ENCODE measurements at places on chromosomes 4 and X.

DNA sequence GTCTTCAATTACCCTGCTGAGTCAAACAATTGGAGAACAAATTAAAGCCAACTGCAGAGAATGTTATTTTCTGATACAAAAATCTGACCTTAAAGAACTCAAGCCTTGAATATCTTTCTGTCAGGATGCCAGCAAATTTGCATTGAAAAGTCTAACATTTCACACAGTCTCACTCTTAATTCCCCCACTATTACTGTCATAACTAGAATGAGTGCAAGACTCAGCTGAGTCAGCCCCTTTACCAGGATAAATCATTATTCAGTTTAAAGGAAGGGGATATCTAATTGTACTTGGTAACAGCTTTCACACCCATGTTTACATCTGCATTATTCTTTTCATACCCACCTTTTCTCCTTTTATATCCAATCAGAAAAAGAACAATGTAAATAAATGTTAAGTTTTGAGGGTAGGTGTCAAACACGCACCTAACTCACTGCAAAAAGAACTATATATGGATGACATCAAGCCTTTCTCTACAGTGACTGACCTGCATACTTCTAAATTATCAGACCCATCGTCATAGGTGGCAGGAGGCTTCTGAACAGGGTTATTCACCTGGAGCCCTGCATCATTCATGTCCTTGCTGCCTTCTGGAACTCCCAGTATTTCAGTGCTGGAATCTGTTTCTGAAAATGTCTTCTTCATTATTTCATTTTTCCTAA is 117.4 kb downstream of the TMA16 start:
- DNase-seq = no peak

DNA sequence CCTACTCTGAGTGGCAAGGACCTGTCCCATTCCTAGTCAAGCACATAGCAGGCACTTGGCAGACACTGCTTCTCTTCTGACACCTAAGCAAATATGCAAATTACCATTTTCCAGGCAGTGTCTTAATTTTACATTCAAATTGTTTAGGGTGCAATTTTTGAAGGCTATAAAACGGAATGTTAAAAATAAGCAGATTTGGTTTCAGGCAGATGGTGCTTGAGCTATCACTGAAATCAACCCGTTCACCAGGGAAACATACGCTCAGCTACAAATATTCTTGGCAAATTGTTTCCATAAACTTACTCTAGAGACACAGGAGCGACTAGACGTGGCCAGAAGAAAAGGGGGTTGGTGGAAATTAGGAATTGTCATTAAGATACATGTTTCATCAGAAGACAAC is 45.7 kb downstream of the BEND2 start:
- no peak for DNase-seq

- no peak for DNase-seq
These were observed 58.7 kb upstream of the CLDN24 start for GRCh38 chr4:183380901-183381300.

DNA sequence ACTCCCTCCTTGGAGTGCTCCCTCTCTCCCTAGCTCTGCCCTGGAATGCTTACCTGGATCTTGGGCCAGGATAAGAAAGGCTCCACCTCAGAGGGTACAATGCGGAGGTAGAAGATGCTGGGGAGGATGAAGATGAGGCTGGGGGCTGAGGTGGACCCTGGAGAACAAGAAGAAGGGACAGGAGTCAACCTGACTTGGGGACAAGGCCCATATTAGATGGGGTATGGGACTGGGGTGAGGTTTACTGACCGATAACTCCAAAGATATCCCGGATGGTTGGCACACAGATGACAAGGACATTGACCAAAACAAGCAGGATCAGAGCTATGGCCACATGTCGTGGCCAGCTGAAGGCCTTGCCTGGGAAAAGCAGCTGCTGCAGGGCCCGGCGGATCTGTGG is 10.6 kb downstream of the SLC38A5 start:
- no peak for DNase-seq

DNA sequence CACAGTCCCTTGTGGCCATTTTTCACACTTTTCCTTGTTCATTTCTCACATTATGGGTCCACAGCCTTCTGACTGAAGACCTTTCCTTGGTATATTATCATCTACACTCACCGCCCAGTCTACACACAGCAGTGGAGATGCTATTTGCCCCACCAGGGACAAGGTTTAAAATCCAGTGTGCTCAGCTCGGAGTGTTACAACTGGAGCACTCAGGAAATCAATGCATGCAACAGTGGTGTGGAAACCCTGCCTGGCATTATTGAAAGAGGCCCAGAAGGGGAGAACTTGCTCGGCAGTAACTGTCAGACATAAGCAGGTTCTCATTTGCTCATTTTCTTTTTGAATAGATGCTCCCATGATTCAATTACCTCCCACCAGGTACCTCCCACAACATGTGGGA is 340.9 kb downstream of the DHRSX start:
- DNase-seq = no peak

GRCh38 chr4:117660668-117661067 is 373.6 kb upstream of the NDST3 start:
- DNase-seq = no peak

DNA sequence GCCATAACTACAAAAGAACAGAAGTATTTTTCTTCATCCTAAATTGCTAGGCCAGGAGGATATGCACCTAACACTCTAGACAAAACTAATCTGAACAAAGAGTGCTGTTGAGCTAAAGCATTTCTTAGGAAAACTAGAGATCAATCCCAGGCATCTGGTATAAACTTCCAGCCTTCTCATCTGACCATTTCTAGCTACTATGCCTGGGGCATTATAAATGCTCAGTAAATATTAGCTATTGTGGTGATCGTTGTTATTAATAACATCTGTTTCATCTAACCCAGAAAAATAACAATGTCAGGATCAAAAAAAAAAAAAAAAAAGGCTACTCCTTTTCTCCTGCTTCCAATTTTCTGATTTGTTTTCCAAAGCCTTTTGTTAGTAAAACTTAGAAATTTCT is 7.7 kb upstream of the SLC10A6 start:
- no peak for DNase-seq

DNA sequence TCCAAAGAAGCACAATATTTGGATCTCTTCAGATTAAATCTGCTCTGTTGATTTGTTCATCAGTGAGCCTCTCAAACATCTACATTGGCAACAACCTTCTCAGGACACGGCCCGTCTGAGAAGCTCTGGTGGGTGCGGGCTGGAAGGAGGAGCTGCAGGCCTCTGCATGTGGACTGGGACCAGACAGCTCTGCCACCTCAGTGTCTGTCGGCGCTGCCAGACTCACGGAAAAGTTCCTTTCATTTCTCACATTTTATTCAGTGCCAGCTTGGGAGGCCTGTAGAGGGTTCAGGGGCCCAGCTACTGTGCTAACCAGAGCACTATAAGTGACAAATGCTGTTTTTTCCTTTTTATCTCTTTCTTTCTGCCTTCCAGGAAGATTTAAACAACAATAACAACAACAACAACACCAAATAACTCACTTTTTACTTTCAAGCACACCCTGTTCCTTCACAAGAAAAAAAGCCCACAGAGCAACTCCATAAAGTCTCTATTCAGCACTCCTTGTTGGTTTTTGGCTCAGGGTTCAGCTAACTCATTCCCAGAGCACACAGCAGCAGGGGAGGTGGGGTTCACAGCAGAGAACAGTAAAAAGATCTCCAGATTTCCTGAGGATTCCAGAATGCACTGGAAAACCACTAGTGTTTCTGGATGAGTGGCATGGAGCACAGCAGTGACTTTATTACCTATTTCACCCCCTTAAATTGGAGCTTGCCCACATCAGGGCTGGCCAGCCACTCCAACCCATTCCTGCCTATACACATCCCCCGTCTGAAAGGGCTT is 23.2 kb upstream of the HOPX start:
- DNase-seq = no peak

GRCh38 chr4:36773467-36773866 is 471.1 kb upstream of the NWD2 start:
- no peak for DNase-seq

- peak; percentile 2 for DNase-seq
These were observed 196.5 kb upstream of the SLC7A11 start for GRCh38 chr4:138438608-138439007.

- no peak for DNase-seq
These were observed 147.5 kb upstream of the PITX2 start for GRCh38 chr4:110770353-110770752.

GRCh38 chrX:151184705-151185104 is 8.3 kb downstream of the GPR50 start:
- DNase-seq = no peak

GRCh38 chrX:36414056-36414455 is 494.5 kb downstream of the CFAP47 start:
- no peak for DNase-seq
